ENCODE measurements at places on chromosomes 2 and 18. TPM values are rescaled to one million over a fixed set of nuclear protein-coding genes. Genes with fewer than 3 reads are reported as not detected.

GRCh38 chr2:106129150-106129549 is 65.0 kb downstream of the UXS1 start:
- no peaks in the 10 kb centered on the region for H3K36me3 ChIP-seq
- no peaks in the 10 kb centered on the region for H3K27me3 ChIP-seq
- no peak overlapping the region for H3K4me3 ChIP-seq

- no peak for DNase-seq
- H3K36me3 ChIP-seq, result no peaks in the 10 kb centered on the region
- H3K27ac ChIP-seq, result no peak overlapping the region
- no peaks in the 10 kb centered on the region for H3K27me3 ChIP-seq
Observed at GRCh38 chr2:198213253-198213652, 408.9 kb downstream of the PLCL1 start.

- no peak overlapping the region for H3K4me3 ChIP-seq
- no peak overlapping the region for H3K27ac ChIP-seq
- no peak for DNase-seq
Observed at GRCh38 chr2:7906431-7906830, 775.4 kb upstream of the ID2 start.

GRCh38 chr2:65615602-65616001 is 183.2 kb upstream of the SPRED2 start:
- no peaks in the 10 kb centered on the region for H3K36me3 ChIP-seq
- DNase-seq, result no peak
- H3K27ac ChIP-seq, result no peak overlapping the region
- H3K4me1 ChIP-seq, result no peaks in the 10 kb centered on the region

DNA sequence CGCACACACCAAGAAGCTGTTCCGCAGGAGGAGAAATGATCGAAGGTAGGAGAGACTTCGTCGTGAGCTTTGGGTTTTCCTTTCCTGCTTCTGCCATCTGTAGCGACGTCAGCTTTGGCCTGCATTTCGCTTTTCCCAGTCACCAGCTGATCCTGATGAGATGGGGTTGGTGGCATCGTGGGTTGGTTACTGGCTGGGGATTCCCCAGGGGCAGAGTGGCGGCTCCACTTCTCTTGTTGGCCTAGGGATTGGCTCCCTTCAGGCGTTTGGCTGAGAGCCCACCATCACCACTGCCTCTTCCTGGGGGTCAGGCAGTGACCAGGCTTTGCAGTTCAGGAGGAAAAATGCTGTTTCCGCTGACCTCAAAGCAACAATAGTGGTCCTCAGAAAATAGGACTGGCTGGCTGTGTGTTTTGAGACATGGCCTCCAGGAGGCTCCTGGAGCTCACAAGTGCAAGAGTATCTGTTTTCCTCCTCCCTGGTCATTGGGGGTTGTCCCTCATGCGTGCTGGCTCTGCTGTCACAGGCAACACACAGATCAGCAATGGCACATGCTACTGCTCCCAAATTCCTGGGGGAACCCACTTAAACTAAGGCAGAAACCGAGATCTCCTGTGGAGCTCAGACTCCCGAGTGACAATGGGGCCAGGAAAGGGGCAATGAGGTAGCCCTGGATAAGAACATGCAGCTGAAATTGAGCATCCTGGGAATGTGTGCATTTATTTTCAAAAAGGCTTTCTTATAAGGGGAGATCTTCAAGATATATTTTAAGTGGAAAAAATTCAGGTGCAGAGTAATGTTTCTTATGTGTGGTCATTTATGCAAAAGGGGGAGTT is 173.0 kb downstream of the CTIF start:
- no peak overlapping the region for H3K4me3 ChIP-seq
- H3K4me1 ChIP-seq, result peaks cover 43% of the 10 kb centered on the region
- no peaks in the 10 kb centered on the region for H3K36me3 ChIP-seq
- H3K27me3 ChIP-seq, result no peaks in the 10 kb centered on the region

CROCC2 gene
- 0.49 TPM for total RNA-seq
